ENCODE measurements at places on chromosomes 1 and 21.

DNA sequence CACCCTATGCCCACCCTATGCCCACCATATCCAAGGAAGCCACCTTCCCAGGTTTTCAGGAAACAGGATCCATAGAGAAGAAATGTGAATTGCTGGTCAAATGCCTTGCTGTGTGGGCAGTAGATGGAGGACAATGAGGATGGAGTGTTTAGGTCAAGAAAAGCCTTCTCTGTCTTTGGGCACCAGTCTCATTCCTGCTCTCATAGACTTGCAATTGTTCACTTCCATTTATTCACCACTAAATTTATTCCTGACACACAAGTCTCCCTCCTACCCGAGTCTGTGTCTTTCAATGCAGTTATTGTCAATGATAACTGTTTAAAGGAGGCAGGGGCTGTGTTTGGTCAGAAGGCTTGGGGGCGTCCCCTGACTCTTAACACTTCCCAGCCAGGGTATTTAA is 48.0 kb upstream of the ITPKB start:
- no peak for DNase-seq

GRCh38 chr1:94247138-94248094 is 10.0 kb upstream of the ARHGAP29 start:
- DNase-seq: no peak

- DNase-seq: no peak
Measured at GRCh38 chr1:118247593-118247992, 62.6 kb upstream of the SPAG17 start.

GRCh38 chr1:64410217-64410616 is 59.7 kb upstream of the CACHD1 start:
- DNase-seq: no peak

DNA sequence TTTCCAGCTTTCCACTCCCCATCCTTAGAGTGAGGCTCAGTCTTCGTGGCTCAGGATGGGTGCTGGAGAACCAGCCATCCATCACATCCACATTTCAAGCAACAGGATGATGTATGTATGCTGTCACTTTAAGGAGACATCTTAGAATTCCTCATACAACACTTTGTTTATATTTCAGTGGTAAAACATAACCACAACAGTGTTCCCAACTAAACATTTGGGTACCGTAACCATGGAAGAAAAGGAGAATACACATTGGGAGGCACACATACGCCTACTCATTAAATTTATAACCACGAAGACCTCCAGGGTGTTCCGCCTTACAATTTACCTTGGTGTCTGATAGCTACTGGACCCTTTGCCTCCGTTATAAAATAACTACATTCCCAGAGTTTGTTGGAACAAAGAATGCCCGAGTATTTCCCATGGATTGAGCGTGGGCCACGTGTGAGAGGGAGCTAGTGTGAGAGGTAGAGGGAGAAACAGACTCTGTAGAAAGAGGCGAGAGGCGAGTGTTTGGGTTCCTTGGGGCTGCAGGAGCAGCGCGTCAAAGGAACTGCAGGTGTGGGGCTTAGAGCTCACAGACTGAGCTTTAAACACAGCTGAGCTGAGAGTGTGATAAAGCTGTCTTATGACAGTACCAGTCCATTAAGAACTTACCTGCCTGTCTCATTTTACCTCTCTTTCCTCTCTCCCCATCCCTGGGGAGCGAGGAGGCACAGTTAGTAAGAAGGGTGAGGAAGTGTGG is 111.5 kb upstream of the USP24 start:
- DNase-seq: no peak

GRCh38 chr1:23381233-23381885 is 11.7 kb upstream of the ZNF436 start:
- no peak for DNase-seq

DNA sequence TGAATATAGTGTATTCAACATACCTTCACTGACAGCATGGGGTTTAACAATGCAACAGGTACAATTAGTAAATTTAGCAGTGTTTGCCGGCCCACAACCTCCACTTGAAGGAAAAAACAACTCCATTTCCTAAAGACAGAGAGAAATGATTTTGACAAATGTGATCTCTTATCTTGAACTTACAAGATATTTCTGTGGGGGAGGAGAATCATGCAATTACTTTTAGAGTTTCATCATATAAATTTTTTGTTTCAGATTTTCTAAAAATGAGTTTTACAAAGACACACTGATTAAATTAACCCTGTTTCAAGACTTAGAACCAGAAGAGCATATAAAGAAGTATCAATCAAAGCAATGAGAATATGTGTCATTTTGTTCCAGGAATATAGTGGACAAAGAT is 80.3 kb downstream of the NME7 start:
- no peak for DNase-seq

DNA sequence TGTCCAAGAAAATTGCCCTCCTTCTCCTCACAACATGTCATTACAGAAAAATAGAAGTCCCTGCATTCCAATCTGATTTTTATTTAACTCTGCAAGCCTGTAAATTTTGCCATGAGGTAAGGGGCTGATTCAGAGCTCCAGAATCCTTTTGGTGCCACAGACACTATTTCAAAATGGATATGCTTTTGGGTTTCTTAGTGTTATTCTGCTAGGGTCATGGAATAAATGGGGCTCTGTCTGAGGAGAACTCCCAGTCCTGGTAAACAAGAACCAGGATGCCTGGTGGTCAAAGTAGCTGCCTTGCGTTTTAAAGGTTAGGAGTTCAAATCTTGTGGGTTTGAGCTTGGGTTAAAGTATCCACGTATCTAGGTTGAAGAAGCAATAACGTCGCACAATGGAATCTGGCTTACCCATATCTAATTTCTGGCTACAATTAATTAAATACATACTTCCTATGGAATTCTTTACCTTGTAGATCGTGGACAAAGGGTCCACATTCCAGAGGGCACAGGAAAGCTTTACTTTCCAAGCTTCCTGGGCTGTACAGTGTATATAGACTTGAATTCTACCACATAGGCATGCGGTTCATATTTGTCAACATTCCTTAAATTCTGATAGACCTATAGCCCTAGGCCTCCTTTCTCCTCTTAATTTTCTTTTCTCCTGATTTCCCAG is 98.0 kb upstream of the CDC42BPA start:
- no peak for DNase-seq

- no peak for DNase-seq
Measured at GRCh38 chr1:55623311-55623710, 408.1 kb upstream of the USP24 start.

- DNase-seq: no peak
Measured at GRCh38 chr1:92843429-92844352, 11.9 kb downstream of the RPL5 start.

GRCh38 chr1:209319057-209319432 is 264.5 kb upstream of the CAMK1G start:
- no peak for DNase-seq

DNA sequence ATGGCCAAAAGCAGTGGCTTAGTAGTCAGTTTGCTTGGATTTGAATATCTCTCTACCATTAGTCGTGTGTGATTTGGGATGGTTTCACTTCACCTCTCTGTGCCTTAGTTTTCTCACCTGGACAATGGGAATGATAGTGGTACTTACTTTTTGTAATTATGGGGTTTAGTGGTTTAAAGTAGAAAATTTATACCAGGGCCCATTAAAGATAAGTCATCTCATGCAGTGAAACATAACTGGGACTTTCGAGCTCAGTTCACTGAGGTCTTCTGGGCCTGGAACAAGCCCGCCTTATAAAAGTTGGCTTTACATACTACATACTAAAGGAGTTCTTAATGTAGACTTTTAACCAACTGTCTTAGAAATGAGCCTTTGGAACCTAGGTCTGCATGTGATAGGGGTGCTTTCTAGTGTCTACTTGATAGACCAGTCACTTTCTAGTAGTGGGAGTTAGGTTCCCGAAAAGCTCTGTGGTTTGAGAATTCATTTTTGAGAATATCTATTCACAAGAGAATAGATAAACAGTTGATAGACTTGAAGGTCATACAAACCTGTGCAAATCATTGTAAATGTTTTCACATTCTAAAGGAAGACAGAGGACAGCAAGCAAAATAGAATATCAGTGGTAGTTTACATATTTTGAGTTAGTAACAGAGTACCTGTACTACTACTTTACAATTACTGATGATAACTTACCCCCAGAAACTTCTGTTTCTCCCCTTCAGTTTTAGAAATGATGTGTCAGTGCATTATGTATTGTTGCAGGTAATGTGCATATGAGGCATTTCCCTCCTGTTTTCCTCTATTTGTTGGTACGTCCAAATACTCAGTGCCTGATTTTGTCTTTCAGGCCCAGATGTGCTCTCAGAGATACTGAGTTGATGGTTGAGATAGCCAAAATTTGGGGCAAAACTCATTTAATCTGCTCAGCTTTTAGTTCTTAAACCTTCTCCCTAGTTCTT is 48.0 kb downstream of the DYRK1A start:
- no peak for DNase-seq

DNA sequence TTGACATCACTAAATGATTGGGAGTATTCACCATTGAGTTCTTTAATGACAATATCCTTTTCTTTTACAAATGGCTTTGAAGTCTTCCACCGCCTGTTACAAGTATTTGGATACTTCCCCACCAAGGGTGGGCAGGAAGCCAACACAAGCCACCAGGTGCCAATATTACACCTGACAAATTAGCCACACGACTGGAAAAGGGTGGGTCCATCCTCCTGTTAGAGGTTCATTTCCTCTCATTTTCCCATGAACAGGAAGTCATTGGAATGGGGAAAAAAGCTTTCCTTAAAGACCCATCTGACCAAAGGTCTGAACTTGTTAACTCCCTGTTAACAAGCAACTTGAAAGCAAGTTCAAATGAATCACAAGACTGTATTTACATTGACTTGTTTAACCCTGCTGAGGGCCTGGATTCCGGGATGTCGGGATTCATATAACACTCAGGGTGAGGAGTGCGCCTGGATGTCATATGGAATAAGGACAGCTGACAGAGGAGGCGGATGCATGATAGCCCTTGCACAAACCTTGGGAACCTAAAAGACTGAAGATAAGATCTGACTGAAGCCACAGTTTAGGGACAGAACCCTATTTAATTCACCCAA is 40.5 kb upstream of the PROX1 start:
- DNase-seq: no peak

DNA sequence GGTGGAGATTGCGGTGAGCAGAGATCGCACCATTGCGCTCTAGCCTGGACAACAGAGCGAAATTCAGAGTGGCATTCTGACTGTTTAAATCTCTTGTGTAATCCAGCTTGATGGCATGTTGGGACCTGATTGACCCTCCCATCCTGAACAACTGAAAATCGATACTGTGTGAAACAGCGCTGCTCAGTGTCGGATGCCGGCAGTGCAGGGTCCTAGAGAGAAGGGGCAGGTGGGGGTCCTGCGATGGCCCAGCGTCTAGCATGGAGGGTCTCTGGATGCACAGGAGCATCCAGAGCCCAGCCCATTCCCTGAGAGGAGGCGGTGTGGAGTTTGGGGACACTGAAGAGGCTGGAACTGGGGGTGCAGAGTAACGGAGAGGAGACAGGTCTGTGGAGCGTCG is 15.8 kb downstream of the AGT start:
- DNase-seq: no peak

DNA sequence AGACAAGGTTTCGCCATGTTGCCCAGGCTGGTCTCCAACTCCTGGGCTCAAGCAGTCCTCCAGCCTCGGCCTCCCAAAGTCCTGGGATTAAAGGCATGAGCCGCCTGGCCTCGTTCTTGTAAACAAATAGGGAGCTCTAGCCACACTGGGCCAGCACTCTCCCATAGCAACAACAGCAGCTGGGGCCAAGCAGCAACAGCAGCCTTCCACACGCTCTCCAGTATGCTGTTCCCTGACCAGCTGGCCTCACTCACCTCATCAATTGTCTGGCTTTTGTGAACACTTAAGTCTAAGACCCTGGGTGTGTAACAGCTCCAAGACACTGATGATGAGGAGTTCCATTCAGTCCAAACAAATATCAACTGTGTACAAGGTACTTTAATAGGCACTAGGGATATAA is 16.9 kb upstream of the GLIS1 start:
- DNase-seq: no peak

DNA sequence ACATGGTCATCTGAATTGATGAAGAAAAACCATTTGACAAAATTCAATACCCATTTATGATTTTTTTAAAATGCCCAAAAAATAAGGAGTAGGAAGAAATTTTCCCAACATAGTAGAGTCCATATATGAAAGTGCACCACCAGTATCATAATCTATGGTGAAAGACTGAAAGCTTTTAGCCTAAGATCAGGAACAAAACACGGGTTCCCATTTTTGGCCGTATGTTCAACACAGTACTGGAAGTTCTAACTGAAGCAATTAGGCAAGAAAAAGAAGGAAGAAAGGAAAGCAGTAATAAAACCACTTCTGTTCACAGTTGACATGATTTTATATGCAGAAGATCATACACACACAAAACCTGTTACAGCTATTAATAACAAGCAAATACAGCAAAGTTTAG is 227.8 kb upstream of the RAB4A start:
- no peak for DNase-seq

DNA sequence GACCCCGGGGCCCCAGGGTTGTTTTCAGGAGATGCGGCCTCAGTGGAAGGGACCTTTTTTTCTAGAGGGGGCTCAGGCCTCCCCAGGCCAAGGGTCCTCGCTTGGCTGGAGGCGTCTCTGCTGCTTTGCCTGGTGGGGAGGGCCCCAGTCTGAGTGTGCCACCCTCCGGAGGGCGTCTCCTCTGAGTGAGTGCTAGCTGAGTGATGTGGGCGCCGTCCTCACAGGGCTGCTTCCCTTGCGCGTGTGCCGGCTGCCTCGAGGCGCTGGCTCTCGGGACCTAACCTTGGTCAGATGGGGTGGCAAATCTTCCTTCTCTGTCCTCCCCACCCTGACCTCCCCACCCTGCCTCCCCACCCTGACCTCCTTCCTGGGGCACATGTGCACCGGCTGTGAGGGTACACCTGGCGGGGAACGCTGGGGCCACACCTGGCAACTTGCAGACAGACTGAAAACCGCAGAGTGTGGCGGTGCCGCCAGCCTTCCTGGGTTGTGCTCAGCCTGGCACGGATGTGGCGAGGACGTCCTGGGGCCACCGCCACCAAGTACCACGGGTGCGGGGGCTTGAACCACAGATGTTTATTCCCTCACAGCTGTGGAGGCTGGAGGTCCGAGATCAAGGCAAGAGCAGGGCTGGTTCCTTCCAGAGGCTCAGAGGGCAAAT is 93.0 kb upstream of the TTC34 start:
- peak; percentile 19 for DNase-seq
